Fibroblast of upper back skin (primary cell): ENCODE measurements at places on chromosomes 6 and 20.

DNA sequence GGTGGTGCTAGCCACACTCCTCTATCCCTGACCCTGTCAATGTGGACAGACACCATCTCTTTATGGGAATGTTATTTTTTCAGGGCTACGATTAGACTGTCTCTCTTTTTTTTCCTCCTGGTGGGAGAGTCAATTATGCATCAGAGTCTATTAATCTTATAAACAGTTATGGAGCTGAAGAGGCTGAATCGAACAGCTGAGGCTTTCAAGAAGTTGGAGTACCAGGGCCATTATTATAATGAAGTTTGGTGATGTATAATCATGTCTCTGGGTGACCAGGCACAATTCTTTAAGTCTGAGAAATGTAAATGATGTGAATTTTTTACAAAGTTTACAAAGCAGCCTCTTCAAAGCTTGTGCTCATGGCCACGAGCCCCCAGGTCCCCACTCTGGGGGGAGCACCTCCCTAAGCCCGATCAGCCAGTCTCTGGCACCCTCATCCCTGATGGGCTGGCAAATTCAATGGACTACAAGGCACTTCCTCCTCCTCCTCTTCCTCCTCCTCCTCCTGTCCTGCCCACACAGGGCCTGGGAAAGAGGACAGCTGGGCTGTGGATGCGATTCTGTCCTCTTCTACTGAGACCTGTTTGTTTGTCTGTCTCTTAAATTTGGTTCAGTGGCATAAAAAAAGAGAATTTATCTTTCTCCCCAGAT lies 43.9 kb upstream of the QKI start:
- no peak for DNase-seq

DNA sequence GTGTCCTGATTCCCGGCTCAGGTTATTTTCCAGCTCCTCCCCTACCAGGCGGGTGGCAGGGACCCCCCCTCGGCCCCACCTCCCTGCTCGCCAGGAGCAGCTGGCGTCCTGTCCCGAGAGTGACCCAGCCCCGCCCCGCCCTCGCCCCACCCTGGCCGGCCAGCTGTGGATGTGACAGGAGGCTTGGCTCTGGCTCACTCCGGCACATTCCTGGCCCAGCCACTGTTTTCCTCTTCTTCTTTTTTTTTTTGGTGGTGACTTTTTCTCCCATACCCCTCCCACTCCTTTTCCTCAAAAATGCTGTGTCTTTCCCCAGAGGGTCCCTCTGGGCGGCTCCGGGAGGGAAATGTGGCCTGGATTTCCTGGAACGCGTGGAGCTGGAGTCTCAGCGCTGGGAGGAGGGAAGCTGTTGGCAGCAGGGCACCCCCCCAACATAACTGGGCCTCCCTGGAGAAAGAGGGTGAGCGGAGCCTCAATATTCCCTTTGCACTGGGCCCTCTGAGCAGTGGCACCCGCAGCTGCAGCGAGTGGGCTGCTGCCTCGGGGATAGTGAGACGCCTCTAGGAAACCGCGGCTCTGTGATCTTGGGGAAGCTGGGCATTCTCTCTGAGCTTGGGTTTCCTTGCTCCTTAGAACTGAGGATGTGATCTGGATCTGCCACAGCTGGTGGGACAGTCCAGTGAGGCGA lies 28.3 kb upstream of the CSNK2A1 start:
- DNase-seq: peak; percentile 23

GRCh38 chr20:1402149-1402548 lies 9.3 kb upstream of the FKBP1A start:
- peak; percentile 40 for DNase-seq

- DNase-seq: peak; percentile 31
Observed at GRCh38 chr6:137145421-137145820, 28.0 kb downstream of the IL22RA2 start.

- no peak for DNase-seq
Observed at GRCh38 chr6:4208158-4208557, 72.8 kb upstream of the ECI2 start.

DNA sequence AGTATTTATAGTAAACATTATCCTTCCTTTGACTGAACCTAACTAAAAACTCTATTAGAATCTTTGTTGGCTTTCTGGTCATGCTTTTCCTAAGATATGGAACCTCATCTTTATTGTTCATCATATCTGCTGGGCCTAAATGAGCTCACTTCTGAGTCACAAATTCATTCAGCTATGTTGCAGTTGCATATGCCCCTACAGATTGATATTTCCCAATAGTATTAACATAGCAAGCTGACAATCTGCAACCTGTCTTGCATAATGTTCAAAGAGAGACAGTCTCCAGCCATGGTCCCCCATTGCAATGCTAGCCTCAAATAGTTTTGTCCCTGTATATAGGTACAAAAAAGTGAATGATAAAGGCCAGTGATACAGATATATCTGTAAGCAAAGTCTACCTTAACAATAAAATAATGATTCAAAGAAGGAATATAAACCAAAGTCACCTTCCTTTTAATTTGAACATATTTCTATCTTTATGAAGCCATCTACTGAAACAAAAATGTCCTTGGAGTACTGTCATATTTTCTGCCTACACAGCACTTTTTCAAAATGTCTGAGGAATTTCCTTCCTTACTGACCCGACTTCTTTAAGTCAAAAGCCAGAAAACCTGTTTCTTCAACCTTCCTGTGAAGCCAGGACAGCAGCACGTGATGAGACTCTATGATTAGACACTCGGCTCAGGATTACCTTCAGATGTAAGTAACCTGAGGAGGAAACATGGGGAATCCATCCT lies 140.7 kb downstream of the UBE3D start:
- DNase-seq: peak; percentile 22

DNA sequence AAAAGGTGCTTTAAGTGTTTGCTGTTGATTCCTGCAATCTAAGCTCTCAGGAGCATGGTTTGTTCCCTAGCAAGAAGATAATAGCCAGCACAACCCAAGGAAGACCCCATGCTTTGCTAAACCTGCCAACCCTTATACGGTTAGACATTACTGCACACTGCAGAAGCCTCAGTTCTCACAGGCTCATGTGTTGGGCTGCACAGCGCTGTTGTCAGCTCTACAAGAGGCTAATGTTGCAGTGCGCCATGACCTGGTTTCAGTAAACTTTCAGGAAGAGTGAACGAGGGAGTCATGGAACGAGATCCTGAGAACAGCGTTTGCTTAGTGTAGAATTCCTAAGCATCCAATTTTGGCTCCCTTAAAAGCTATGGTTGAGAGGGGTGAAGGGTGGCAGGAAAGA lies 218.5 kb downstream of the ARHGAP18 start:
- peak; percentile 20 for DNase-seq
